ENCODE measurements at places on chromosomes 6 and 20. TPM values are rescaled to one million over a fixed set of nuclear protein-coding genes. Genes with fewer than 3 reads are reported as not detected.
A peak's percentile ranks its signal among the peaks of the same experiment; 100 is the strongest.

The RAB44 gene
- 0.22 TPM for total RNA-seq

The MBOAT1 gene
- 18.5 TPM for total RNA-seq

The ENPP5 gene
- total RNA-seq, result 0.11 TPM

The FAM83B gene
- total RNA-seq, result not detected

DNA sequence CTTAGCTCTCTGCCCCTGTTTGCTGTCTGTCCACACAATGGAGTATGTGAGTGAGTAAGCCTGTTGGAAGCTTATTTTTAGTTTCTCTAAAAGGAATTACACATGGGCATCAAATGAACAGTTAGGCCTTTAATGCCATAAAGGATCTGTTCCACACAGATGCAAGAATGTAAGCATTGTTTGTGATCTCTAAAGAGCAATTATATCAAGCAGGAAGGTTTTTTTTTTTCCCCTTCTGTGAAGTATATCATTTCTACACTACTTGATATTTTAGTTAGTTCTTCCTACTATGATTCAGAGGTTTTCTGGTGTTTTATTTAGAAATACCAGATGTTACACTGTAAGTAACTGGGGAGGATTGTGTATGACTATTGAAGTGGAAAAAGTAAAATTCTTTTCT, 627.5 kb downstream of the COL12A1 start:
- DNase-seq, result no peak
- H3K36me3 ChIP-seq, result no peaks in the 10 kb centered on the region
- H3K27ac ChIP-seq, result no peak overlapping the region
- H3K4me1 ChIP-seq, result no peaks in the 10 kb centered on the region
- no peak overlapping the region for H3K4me3 ChIP-seq
- no peaks in the 10 kb centered on the region for H3K27me3 ChIP-seq

- peak overlapping the region; percentile 20 for H3K4me3 ChIP-seq
- peaks cover 39% of the 10 kb centered on the region for H3K27me3 ChIP-seq
- no peak overlapping the region for H3K27ac ChIP-seq
- peaks cover 10% of the 10 kb centered on the region for H3K4me1 ChIP-seq
Observed at GRCh38 chr6:39312912-39313525, 1.2 kb downstream of the KCNK17 start.

GRCh38 chr6:125220712-125221111, 67.1 kb downstream of the TPD52L1 start:
- no peak overlapping the region for H3K4me3 ChIP-seq
- H3K4me1 ChIP-seq, result no peaks in the 10 kb centered on the region
- H3K27ac ChIP-seq, result no peak overlapping the region
- no peaks in the 10 kb centered on the region for H3K27me3 ChIP-seq
- no peaks in the 10 kb centered on the region for H3K36me3 ChIP-seq
- DNase-seq, result no peak

- H3K27me3 ChIP-seq, result no peaks in the 10 kb centered on the region
- H3K4me1 ChIP-seq, result no peaks in the 10 kb centered on the region
Observed at GRCh38 chr6:163355426-163355991, 59.0 kb upstream of the QKI start.

DNA sequence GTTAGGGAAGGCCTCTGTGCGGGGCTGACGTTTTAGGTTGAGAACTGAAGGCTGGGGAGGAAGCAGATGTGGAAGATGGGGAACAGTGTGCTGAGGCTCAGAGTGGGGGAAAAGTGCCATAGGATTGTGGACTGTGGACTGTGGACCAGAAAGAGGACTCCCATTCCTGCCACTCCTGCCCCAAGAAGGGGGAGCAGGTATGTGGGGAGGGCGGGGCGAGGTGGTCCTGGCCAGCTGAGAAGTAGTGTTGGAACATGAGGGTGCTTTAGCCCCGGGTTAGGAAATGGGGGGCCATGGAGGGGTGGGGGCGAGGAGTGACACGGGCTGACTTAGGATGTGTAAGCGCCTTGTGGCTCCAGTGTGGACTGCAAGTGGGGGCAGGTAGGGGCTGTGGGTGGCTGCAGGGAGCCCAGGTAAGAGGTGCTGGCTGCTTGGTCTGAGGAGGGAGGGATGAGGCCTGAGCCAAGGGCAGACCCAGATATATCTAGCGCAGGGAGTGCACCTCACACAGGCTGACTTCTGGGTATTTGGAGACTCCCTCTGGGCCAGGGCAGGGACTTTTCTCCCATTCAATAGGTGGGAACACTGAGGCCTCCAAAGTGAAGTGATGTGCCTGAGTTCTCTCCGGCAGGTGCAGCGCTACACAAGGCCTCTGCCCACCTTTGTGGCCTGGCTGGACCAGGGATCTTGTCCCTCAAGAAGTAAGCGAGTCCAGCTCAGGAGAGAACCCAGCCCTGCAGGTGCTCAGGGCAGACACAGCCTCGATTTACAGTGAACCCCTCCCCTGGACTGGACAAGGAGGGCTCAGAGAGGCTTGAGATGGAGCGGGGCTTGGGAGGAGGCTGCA, 76.6 kb upstream of the TOX2 start:
- H3K4me3 ChIP-seq, result no peak overlapping the region
- no peak overlapping the region for H3K27ac ChIP-seq
- no peaks in the 10 kb centered on the region for H3K36me3 ChIP-seq
- no peaks in the 10 kb centered on the region for H3K27me3 ChIP-seq
- H3K4me1 ChIP-seq, result peaks cover 17% of the 10 kb centered on the region
- no peak for DNase-seq

GRCh38 chr6:169890049-169890448, 138.6 kb downstream of the ERMARD start:
- H3K27ac ChIP-seq, result no peak overlapping the region
- no peaks in the 10 kb centered on the region for H3K36me3 ChIP-seq
- no peak for DNase-seq
- H3K4me1 ChIP-seq, result no peaks in the 10 kb centered on the region

DNA sequence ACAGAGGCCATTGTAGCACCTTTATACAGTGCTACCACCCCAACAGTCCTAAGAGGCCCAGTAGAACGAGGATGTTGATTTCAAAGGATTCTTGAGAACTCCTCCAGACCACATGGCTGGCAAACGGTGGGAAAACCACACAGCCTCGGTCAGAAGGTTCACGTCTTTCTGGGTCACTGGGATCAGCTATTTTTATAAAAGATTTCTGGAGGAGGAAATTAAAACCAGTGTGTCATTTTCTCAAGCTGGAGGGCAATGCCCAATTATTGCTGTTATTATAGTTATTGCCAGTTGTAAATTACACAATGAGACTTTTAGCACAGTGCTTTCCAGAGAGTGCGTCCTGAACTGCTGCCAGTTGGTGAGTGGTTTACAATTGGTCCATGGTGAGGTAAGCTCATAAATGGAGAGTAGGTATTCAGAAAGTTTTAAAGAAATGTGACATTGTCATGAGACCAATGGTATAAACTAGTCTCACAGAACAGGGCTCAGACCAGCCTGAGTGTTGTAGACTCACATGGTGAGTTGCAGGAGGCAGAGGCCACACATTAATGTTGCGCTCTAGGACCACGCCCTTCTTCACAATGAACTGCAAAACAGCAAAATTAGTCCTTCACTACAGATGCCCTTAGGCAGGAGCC, 8.4 kb upstream of the PPP1R14C start:
- no peaks in the 10 kb centered on the region for H3K36me3 ChIP-seq
- H3K27ac ChIP-seq, result no peak overlapping the region
- H3K27me3 ChIP-seq, result peaks cover 6% of the 10 kb centered on the region

GRCh38 chr6:6711832-6712448, 123.4 kb downstream of the LY86 start:
- H3K27ac ChIP-seq, result no peak overlapping the region
- no peaks in the 10 kb centered on the region for H3K27me3 ChIP-seq
- H3K36me3 ChIP-seq, result no peaks in the 10 kb centered on the region
- H3K4me1 ChIP-seq, result peaks cover 18% of the 10 kb centered on the region

DNA sequence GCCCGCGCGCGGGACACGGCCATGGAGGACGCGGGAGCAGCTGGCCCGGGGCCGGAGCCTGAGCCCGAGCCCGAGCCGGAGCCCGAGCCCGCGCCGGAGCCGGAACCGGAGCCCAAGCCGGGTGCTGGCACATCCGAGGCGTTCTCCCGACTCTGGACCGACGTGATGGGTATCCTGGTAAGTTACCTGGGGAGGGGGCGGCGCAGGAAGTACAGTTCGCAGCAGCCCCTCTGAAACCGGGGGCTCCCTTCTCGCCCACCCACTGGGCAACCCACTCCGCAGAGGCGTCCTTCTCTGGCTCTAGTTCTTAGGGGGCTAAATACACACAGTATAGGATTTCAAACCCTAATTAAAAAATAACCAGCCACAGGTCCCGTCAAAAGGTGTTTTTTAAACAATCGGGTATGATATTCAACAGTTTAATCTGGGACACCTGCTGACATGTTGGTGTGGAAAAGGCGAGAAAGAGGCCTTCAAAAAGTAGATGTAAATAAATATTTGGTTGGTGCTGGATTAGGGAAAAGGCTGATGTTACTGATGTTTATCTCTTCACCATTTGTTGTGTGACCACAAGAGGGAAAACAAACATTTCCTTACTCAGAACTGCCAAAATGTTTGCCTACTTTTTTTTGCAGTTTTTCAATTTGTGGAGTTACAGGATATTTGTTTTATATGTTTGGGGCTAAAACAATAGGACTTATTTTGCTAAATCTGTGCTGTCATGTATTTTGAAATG, 577 bp downstream of the SASH1 start:
- H3K27ac ChIP-seq, result no peak overlapping the region
- no peak for DNase-seq
- peak overlapping the region; percentile 37 for H3K4me3 ChIP-seq

GRCh38 chr6:126015863-126016262, 29.5 kb downstream of the TRMT11 start:
- peaks cover 68% of the 10 kb centered on the region for H3K36me3 ChIP-seq
- no peak for DNase-seq
- no peak overlapping the region for H3K4me3 ChIP-seq
- no peak overlapping the region for H3K27ac ChIP-seq
- no peaks in the 10 kb centered on the region for H3K27me3 ChIP-seq

DNA sequence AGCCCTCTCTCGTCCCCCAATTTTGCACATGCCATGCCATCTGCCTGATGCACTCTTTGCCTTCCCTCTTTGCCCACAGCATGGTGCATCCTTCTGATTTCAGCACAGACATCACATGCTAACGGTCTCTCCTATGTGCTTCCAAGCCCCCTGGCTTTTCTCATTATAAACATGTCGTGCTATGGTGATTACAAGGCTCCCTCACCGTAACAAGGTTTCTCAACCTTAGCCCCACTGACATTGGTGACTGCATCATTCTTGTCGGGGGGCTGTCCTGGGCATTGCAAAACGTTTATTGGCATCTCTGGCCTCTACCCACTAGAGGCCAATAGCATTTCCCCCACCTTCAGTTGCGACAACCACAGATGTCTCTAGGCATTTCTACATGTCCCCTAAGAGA, 187.2 kb downstream of the TFAP2C start:
- no peak for DNase-seq
- no peaks in the 10 kb centered on the region for H3K27me3 ChIP-seq
- H3K27ac ChIP-seq, result no peak overlapping the region
- no peak overlapping the region for H3K4me3 ChIP-seq
- no peaks in the 10 kb centered on the region for H3K36me3 ChIP-seq

GRCh38 chr6:143288923-143289322, 161.6 kb downstream of the ADAT2 start:
- DNase-seq, result no peak
- H3K36me3 ChIP-seq, result no peaks in the 10 kb centered on the region
- no peak overlapping the region for H3K27ac ChIP-seq
- no peaks in the 10 kb centered on the region for H3K4me1 ChIP-seq
- H3K27me3 ChIP-seq, result no peaks in the 10 kb centered on the region

GRCh38 chr6:137015943-137016342, 28.8 kb downstream of the IL20RA start:
- no peak overlapping the region for H3K4me3 ChIP-seq
- peaks cover 45% of the 10 kb centered on the region for H3K27me3 ChIP-seq
- H3K27ac ChIP-seq, result no peak overlapping the region
- no peaks in the 10 kb centered on the region for H3K4me1 ChIP-seq
- H3K36me3 ChIP-seq, result no peaks in the 10 kb centered on the region

DNA sequence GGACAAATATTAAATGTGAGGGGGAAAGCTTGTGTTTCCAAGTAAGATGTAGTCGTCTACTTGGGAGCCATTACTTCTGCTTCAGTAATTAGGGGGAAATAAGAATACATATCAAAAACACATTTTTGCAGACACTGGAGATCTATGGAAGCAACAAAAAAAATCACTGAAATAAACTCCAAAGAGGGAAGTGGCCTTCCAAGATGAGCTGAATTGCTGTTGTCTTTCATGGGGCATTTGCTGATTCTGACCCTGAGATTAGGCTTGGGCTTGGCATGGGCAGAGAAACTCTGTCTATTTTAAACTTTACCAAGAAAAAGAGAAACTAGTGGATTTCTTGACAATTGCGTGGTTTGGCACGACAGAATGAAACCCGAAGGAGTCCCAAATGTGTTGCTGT, 120.1 kb downstream of the MAP3K5 start:
- no peak overlapping the region for H3K27ac ChIP-seq
- no peak overlapping the region for H3K4me3 ChIP-seq
- no peaks in the 10 kb centered on the region for H3K27me3 ChIP-seq

- DNase-seq, result no peak
- no peak overlapping the region for H3K4me3 ChIP-seq
Observed at GRCh38 chr6:56032715-56033260, 157.4 kb upstream of the BMP5 start.

DNA sequence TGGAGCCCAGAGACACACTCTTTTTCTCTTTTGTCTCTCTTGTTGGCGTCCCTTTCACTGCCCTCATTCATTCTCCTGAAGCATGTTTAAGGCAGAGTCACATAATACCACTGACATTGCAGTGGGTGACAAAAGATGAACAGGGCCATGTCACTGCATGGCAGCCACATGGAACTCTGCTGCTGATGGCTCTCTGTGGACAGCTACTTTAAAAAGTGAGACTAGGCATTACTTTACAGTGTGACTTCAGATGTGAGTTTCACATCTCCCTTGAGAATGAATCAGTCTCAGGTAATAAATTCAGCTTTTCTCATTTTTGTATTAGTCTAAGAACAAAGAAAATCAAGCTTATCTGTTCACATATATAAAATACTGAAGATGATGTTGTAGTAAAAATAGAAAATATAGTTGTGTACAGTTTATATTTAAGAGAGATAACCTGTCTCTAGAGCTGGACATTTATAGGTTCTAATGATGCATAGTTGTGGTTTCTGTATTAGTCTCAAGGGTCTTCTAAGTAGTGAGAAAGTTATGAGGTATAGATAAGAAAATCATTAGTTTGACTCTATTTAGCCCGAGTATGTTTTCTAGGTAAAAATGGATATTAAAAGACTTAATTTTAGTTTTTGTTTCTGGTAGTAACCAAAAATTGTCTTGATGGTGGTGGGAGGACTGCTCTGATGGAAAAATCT, 6.1 kb downstream of the MRS2 start:
- H3K27ac ChIP-seq, result no peak overlapping the region
- H3K4me1 ChIP-seq, result no peaks in the 10 kb centered on the region
- no peak overlapping the region for H3K4me3 ChIP-seq

Data from CD4-positive, alpha-beta T cell (primary cell).